ENCODE measurements at places on chromosomes 16 and 17.
A peak's percentile ranks its signal among the peaks of the same experiment; 100 is the strongest.

DNA sequence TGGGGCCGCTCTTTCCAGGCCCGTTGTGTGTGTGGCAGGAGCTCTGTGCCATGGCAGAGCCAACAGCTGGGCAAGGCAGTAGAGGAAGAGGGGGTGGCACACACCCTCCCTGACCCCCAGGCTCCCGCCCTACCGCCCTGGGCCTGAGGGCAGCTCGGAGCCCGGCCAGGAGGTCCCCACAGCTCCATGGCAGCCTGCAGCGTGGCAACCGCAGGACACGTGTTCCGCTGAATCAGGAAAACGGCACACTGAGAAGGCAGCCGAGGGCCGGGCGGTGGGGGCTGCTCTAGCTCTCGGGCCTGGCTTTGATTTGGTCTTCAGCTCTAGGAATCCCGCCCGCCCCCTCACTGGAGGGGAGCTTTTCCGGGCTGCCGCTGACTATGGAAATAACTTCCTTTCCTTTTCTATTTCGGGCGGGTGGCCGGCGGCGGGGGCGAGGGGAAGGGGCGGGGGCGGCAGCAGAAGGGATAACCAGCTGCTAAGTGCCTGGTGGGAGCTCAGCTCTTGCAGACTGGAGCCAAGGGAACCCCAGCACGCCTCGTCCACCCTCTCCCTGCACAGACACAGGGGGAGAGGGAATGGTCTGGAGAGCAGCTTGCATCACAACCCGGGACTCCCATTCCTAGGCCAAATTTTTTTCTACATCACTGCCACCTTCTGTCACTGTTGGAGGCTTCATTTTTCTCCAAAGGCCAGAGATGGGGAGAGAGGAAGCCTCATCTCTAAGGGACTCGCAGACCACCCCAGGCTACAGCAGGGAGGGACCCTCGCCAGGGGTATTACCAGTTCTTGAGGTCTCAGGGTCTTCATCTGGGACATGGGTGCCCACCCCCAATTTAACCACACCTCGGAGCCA is 24.8 kb upstream of the MRPS23 start:
- DNase-seq, result no peak

DNA sequence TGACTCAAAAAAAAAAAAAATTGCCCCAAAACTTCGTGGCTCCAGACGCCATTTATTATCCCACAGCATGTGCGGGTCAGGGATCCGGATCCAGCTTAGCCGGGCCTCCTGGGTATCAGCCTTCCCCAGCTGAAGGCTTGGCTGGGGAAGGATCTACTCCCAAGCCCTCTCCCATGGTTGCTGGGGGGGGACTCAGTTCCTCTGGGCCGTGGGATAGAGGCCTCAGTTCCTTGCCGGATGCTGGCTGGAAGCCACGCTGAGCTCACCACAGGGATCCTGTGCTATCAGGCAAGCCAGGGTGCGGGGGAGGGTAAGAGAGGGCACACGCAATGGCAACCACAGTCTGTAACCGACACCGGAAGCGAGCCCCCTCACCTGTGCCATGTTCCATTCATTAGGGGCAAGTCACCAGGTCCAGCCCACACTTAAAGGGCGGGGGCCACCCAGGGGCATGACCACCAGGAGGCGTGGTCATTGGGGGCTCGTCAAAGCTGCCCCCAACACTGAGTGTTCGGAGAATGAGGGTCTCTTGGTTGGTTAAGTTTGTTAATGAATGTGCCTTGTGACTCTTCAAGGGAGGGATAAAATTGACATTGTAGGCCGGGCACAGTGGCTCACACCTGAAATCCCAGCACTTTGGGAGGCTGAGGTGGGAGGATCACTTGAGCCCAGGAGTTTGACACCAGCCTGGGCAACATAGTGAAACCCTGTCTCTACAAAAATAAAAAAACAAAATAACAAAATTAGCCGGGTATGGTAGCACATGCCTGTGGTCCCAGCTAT is 210.0 kb upstream of the GSE1 start:
- no peak for DNase-seq

DNA sequence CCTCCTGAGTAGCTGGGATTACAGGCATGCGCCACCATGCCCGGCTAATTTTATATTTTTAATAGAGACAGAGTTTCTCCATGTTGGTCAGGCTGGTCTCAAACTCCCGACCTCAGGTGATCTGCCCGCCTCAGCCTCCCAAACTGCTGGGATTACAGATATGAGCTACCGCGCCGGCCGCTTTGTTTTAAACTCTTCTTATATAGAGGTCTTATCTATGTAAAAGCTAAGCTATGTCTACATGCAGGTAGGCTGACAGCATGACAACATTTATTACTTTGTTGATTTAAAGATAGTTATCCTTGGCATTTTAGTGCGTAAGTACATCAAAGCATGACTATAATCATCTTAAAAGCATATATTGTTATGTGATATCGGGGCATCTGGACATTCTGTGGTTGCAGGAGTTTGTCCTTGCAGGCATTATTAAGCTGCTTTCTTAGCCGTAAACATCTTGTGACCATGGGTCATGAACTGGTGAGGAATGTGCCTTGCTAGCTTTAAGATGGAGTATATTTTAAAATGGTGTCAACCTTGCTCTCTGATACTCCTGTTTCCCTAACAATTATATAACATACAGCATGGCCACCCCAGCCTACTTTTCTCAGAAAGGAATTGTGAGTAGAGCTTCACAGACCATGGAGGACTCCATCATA is 45.8 kb upstream of the TAOK1 start:
- DNase-seq, result no peak

GRCh38 chr17:43430936-43431713 is 32.3 kb downstream of the ARL4D start:
- no peak for DNase-seq

GRCh38 chr16:10979717-10980601 is 35.6 kb downstream of the CLEC16A start:
- DNase-seq, result no peak

GRCh38 chr17:63399856-63400255 is 46.2 kb downstream of the CYB561 start:
- no peak for DNase-seq

DNA sequence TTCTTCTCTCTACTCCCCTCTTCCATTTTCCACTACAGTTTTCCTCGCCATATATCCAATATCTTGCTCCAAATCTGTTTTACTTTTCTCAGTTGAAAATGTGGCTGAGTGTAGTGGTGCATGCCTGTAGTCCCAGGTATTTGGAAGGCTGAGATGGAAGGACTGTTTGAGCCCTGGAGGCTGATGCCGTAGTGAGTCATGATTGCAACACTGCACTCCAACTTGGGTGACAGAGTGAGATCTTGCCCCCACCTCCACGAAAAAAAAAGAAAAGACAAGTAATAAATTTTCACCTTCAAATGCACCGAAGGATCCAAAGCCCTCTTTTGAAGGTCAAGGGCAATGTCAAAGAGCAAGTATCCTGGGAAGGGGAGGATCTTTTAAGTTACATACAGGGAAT is 592.3 kb downstream of the TMEM114 start:
- no peak for DNase-seq

DNA sequence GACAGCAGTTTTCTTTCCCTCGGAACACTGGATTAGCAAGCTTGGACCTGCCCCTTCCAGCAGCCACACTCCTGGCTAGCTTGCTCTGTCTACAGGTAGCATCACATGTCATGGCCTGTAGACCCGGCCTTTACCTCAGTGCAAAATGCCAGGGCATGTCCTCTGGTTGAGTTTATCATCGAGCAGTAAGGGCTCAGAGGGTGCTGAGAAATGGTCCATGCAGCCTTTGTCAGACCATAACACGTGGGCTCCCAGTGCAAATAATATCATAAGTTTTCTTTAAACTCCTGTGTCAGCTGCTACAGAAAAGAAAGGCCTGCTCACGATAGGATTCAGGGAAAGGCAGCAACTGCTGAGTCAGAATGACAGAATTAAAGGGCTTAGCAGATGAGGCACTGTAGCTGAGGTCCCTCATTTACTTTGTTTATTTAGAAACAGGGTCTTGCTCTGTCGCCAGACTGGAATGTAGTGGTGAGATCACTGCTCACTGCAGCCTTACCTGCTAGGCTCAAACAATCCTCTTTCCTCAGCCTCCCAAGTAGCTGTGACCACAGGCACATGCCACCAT is 8.0 kb upstream of the GNA13 start:
- peak; percentile 86 for DNase-seq

DNA sequence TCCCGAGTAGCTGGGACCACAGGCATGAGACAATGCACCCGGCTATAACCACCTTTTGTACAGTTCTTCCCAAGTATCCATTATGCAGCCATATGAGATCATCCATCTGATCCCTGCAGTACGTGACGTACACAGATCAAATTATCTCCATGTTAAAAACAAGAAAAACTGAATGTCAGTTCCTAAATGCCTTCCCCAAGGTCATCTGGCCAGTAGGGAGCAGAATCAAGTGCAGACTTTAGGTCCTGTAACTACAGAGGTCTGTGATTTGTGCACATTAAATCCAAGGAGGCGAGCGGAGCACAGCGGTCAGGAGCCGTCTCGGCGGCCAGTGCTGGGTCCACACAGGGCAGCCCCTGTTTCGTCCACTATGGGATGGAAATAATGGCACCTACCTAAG is 23.7 kb downstream of the ZCCHC14 start:
- DNase-seq, result no peak

DNA sequence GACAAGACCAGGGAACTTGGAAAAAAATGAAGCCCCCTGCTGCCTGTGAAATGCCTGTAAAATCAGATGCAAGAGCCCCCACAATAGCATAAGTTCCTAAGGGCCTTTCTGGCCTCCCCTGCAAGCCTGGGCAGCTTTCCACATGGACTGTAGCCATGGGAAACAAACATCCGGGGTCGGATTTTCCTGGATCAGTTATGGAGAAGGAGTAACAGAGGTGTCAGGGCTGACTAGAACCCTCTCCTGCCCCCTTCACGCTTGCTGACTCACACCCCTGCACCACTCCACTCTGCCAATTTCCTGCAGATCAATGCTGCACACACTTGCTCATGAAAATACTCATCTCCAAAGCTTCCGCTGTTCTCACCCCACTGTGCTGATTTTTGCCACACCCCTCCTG is 258.6 kb downstream of the CBLN1 start:
- no peak for DNase-seq

DNA sequence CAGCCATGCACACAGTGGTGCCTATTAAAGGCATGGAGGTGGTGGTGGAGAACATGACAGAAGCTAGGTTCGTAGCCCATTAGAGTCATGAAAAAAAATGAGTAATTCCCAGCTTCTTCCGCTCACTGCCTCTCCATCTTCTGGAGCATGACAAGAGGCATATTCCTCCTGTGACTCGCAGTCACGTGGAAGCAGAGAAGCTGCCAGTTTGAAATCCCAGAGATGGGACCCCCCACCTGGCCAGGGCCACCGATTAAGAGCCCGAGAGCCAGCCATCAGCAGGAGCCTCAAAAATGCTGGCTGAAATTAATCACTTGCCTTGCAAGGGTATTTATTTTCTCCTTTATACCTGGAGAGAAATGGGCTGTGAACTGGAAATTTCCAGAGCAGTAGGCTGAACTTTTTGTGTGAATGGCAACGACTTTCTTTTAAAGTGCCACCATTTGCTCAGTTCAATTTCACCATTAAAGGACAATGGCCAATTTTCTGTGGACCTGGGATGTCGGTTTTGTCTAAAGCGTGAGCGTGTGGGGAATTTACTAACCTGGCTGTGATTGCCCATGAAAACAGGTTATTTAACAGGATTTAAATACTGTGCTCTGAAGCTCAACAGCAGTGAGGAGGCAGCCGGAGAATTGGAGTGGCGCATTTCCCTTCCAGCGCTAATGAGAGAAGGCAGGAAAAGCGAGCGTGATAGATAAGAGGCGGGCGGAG is 189.7 kb upstream of the SDK2 start:
- DNase-seq, result peak; percentile 24

- peak; percentile 28 for DNase-seq
Measured at GRCh38 chr16:47713225-47713595, 252.1 kb downstream of the PHKB start.

DNA sequence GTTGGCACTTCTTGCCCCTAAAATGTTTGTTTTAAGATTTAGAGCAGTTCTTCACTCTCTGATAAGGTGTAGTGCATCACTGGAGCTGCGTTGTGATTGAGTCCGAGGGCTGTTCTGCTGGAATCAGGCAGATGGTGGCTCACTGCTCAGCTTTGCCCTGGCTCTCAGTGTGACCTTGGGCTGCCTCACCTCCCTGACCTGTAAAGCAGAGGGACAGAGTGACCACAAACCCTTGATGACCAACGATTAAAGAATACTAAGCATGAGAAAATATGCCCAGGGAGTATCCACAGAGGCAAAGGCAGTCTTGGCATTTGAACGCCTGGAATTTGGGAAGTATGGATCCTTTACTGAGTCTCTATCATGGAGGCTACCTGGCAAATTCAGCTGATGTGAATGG is 18.1 kb downstream of the CMIP start:
- no peak for DNase-seq

DNA sequence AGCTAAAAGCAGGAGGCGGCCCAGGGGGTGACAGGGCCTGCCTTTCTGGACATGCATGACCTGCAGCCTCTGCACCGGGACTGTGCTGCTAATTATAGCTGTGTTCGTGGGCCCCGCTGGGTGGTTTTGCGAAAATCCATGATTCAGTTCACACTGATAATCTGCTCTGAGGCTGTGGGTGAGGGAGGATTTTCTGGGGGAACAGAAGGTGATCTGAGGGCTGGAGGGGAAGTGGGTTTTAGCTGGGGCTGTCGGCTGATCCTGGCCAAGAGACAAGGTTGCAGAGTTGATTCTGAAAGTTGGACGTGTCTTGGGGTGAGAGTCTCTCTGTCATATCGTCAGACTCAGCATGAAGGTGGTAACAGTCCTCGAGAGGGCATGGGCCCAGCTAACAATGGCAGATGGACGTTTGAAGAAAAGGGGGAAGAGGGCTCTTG is 187.5 kb upstream of the ZNF469 start:
- no peak for DNase-seq

DNA sequence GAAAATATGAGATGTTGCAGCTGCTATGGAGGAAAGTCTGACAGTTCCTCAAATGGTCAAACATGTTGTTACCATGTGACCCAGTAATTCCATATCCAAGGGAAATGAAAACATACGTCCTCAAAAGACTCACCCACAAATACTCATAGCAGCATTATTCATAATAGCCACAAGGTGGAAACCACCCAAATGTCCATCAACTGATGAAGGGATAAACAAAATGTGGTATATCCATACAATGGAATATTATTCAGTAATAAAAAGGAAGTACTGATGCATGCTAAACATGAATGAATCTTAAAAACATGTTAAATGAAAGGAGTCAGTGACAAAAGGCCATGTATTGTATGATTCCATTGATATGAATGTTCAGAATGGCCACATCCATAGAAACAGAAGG is 140.2 kb downstream of the PITPNC1 start:
- DNase-seq, result no peak

GRCh38 chr17:70675070-70675590 is 505.8 kb downstream of the KCNJ2 start:
- no peak for DNase-seq

Data from A549 (cell line).